ENCODE measurements at places on chromosomes 13 and 19.
A peak's percentile ranks its signal among the peaks of the same experiment; 100 is the strongest.

- DNase-seq, result no peak
Observed at GRCh38 chr19:43525836-43526771, 897 bp downstream of the ETHE1 start.

GRCh38 chr13:41383386-41383785 is 72.3 kb downstream of the NAA16 start:
- no peak for DNase-seq

GRCh38 chr19:8240274-8241229 is 31.4 kb downstream of the CERS4 start:
- peak; percentile 67 for DNase-seq

DNA sequence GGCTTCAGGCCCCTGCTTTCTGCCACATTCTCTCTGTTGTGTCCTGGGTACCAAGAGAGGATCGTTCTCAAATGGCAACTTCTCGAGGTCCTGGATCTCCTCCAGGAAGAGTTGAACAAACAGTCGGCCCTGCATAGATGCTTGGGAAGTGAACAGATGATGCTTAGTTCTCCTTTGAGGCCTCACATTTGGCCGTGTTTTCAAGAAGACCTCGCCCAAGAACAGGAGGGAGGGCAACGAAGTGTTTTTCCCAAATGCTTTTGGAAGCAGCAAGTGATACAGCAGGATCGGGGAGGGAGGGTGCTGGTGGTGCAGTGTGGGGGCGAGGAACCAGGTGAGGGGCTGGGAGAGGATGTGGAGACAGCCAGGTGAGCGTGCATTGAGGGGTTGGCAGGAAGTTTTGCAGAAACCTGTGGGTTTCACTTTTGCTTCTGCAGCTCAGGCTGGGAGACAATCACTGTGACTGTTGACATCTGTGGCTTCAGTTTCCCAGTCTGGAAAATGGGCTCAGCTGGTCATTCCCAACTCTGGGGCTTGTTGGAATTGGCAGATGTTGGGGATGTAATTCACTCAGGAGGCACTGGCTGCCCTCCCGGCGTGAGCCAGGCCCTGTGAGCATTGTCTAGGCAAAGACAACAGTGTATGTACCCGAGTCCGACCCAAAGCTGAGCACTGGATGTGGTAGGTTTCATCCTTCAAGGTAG is 21.6 kb downstream of the MAST3 start:
- DNase-seq, result peak; percentile 76

- no peak for DNase-seq
Observed at GRCh38 chr19:16598848-16599247, 26.6 kb upstream of the SLC35E1 start.

- no peak for DNase-seq
Observed at GRCh38 chr19:8494158-8494557, 8.3 kb downstream of the PRAM1 start.

GRCh38 chr19:1455336-1456120 is 5.6 kb downstream of the APC2 start:
- DNase-seq, result no peak

- DNase-seq, result no peak
Observed at GRCh38 chr13:45353895-45354294, 12.9 kb upstream of the TPT1 start.

DNA sequence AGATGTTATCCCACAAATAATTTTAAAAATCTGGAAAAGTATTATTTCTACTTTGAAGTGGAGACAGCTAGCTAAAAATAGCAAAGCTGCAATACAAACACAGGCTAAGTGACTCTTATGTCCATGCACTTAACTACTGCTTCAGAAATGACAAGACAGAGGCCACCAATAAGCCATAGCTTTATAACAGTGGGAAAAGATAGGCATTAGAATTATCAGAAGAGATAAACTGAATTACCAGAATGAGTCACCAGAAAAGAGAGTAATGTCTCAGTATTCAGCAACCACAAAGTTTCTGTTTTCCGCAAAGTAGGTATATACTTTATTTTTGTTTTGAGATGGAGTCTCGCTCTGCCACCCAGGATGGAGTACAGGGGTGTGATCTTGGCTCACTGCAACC is 17.1 kb downstream of the CLN5 start:
- DNase-seq, result peak; percentile 24

GRCh38 chr13:97018029-97018819 is 23.9 kb upstream of the OXGR1 start:
- DNase-seq, result peak; percentile 49

- DNase-seq, result no peak
Observed at GRCh38 chr13:35874704-35875103, 256.5 kb downstream of the DCLK1 start.

- DNase-seq, result no peak
Observed at GRCh38 chr19:33496038-33496895, 25.3 kb downstream of the PEPD start.

DNA sequence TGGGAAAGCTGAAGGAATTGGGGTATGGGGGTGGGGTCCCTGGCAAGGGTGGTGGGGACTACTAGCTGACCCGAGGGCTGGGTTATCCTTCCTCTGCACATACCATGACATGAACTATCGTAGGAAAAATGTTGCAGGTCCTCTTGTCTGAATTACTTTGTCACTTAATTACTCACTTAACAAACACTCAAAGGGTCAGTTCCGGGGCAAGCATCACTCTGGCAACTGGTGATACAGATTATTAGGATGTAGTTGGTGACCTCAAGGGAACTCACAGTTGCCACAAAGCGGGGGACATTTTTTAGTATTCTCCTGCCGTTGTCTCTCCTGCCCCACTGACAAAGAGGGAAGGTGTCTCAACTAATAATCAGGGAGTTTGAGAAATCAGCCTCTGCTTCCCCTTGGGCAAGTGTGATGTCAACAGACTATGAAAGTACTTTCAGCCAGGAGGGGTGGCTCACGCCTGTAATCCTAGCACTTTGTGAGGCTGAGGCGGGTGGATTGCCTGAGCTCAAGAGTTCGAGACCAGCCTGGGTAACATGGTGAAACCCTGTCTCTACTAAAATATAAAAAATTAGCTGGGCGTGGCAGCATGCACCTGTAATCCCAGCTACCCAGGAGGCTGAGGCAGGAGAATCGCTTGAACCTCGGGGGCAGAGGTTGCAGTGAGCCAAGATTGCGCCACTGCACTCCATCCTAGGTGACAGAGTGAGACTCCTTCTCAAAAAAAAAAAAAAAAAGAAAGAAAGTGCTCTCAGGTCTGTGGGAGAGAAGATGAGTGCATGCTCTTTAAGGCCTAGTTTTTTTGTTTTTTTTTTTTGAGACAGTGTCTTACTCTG is 10.3 kb downstream of the DNAJB1 start:
- no peak for DNase-seq

GRCh38 chr13:32045982-32046785 is 14.6 kb downstream of the FRY start:
- DNase-seq, result peak; percentile 35

- DNase-seq, result peak; percentile 15
Observed at GRCh38 chr13:49627831-49628652, at the start of gene ARL11. ARL11 (plus strand) TSS chr13:49628507; CDS start chr13:49630448, 1,941 bp downstream.

DNA sequence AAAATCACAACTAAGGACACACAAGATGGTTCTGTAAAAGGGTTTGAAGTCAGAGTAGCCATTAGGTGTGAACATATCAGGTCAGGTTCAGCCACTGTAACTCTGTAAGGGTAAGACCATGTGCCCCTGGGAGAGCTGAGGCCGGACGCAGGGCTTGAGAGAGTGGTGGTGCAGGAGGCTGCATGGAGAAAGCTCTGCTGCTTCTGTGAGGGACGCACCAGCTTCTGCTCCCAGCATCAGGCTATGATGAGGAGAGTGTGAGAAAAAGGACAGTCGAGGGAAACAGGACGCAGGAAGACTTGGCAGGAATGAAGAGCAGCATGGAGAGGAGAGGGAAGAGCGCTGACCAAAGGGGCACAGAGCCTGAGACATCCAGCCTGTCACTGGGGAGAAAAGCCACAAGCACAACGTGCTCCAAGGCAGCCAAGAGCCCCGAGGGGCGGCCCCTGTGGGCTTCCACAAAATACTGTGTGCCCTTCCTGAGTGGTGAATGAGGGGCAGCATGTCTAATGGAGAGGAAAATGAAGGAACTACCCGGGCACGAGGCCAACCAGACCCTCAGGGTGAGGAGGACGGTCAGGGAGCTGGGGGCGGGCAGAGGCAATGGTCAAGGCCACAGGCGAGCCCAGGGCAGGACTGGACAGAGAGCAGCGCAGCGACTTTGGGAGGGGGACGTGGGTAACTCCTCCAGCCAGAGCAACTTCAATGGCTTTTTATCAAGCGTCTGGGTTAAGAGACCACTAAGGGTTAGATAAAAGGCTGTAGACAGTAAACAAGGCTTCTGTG is 107.7 kb downstream of the COL4A1 start:
- DNase-seq, result no peak

GRCh38 chr19:34997071-34997617 is 3.0 kb upstream of the GRAMD1A start:
- peak; percentile 45 for DNase-seq

- no peak for DNase-seq
Observed at GRCh38 chr19:19191768-19192077, 229 bp downstream of the BORCS8 start.

- DNase-seq, result no peak
Observed at GRCh38 chr13:78152415-78152814, 233.8 kb upstream of the EDNRB start.

GRCh38 chr19:49149652-49150105 is 5.5 kb downstream of the HRC start:
- DNase-seq, result no peak

DNA sequence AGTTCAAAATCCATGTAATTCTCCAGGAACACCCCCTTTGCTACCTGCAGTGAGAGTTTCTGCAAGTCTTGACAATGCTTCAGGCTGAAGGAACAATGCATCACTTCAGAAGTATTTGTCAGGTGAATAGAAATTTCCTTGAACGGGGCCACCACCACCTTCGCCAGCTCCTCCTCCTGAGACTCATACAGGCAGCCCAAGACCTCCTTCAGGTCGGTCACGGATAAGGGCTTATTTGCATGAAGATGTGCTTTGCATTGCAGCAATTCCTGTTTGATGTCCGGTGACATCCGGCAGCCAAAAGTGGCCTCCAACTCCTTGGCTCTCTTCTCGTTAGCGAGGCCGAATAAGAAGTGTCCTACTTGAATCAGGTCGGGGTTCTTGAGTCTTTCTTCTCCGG is 8.4 kb downstream of the NLRP7 start:
- no peak for DNase-seq

DNA sequence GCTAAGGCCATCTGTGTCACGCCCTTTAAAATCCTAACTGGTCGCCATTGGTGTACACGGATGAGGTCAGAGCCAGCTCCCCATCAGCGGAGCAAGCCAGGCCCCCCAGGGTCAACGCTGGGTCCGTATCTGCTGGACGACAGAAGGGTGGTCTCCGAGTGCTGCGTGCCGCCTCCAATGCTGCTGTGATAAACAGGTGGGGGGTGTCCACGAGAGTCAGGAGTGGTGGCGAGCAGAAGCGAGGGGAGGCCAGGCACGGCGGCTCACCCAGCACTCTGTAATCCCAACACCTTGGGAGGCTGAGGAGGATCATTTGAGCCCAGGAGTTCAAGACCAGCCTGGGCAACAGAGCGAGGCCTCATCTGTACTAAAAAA is 30.8 kb upstream of the CACTIN start:
- no peak for DNase-seq

DNA sequence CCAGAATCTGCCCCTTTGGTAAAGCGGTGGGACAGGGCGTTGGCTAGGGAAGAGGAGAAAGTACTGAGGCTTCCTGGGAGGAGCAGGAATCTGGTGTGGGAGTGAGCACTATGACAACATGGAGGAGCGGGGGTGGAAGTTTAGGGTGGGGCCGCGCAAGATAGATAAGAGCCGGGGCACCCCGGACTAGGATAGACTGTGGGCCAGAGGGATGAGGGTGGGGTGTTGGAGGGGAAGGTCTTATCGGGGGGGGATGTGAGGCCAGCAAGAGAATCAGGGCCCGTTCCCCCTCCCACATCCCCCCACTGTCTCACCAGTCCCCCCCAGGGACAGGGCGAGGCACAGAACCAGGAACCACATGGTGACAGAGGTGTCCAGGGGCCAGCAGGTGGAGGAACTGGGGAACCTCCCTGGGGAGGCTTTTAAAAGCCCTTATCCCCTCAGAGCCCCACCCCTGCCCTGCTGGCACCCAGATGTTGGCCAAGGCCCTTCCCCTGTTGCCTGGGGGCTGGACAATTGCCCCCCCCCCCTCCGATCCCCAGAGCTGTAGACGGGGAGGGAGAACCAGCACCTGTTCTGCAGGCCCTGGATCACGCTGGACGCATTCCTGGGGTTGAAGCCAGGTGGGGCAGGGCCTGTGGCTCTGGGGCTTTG is at the start of gene KLK1:
TSS of gene KLK1 (minus strand) at position 399 of the 654 bp plus-strand sequence. CDS start at position 360, 39 bp downstream.
- no peak for DNase-seq

- DNase-seq, result no peak
Observed at GRCh38 chr13:47190696-47191305, 293.9 kb upstream of the HTR2A start.

DNA sequence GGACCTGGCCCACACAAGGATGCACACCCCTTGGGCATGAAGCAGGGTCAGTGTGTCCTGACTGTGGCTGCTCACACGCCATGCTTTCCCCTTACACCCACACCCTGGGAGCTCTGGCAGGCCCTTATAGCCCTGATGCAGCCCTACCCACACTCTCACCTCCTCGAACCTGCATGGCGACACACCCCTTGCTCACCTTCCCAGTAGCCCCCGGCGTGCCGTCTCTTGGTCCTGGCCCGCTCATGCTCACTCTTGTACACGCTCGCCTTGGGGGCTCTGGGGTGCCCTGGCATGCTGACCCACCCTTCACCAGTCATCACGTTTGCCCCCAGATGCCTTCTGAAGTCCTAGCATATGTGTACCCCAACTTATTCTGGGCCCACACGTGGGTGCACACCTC is 56.1 kb downstream of the MAP4K1 start:
- no peak for DNase-seq

GRCh38 chr19:31278555-31279435 is 70.4 kb downstream of the TSHZ3 start:
- no peak for DNase-seq

- peak; percentile 73 for DNase-seq
Observed at GRCh38 chr13:99316657-99317256, 9.6 kb upstream of the GPR183 start.

GRCh38 chr13:99326012-99326411 is 18.8 kb upstream of the GPR183 start:
- no peak for DNase-seq

GRCh38 chr13:46598140-46598819 is 45.3 kb downstream of the LRCH1 start:
- DNase-seq, result no peak

- no peak for DNase-seq
Observed at GRCh38 chr13:20997301-20998161, 63.9 kb downstream of the LATS2 start.

DNA sequence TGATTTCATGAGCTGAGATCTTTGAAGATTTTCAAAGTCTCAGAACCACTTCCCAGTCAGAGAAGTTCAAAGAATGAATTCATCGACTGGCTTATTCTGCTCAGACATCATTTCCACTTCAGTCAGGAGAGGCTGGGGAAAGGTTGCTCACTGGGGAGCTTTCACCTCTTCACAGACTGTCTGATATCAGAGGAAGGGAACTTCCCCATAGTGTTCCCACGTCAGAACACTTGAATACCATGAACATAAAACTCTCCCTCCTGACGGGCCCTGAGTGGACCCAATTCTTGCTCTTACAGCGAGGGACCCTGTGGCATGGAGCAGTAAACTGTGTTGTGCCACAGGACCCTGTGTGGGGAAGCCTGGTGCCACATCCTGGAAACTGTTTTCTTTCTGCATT is 492.6 kb downstream of the COG6 start:
- peak; percentile 14 for DNase-seq

Measured in CD4-positive, alpha-beta T cell treated with Interleukin-4 for 4 hours (primary cell).